ENCODE measurements at places on chromosomes 3 and 15. TPM values are rescaled to one million over a fixed set of nuclear protein-coding genes. Genes with fewer than 3 reads are reported as not detected.

Gene TRIM42
- not detected for total RNA-seq

Gene TNFAIP8L3
- total RNA-seq: 3.6 TPM

Gene PCLAF
- 80.0 TPM for total RNA-seq

Gene CTXN2
- not detected for total RNA-seq

Gene SPINK8
- not detected for total RNA-seq

Gene SOX14
- not detected for total RNA-seq

Gene PAK6
- total RNA-seq: 6.4 TPM

Gene UROC1
- total RNA-seq: not detected

Gene DNAH12
- total RNA-seq: 0.05 TPM

Gene SKOR1
- total RNA-seq: 0.18 TPM

Measured in HT-29 (cell line).